ENCODE measurements at places on chromosomes 7 and 10. TPM values are rescaled to one million over a fixed set of nuclear protein-coding genes. Genes with fewer than 3 reads are reported as not detected.

Gene OR2A5
- total RNA-seq, result not detected

Gene ARID5B
- 60.7 TPM for total RNA-seq

Gene NPSR1
- not detected for total RNA-seq

Gene LIPK
- total RNA-seq, result not detected

Gene CYP3A5
- total RNA-seq, result 3.5 TPM

- no peak for DNase-seq
Measured at GRCh38 chr7:79714081-79714480, 260.6 kb upstream of the MAGI2 start.

DNA sequence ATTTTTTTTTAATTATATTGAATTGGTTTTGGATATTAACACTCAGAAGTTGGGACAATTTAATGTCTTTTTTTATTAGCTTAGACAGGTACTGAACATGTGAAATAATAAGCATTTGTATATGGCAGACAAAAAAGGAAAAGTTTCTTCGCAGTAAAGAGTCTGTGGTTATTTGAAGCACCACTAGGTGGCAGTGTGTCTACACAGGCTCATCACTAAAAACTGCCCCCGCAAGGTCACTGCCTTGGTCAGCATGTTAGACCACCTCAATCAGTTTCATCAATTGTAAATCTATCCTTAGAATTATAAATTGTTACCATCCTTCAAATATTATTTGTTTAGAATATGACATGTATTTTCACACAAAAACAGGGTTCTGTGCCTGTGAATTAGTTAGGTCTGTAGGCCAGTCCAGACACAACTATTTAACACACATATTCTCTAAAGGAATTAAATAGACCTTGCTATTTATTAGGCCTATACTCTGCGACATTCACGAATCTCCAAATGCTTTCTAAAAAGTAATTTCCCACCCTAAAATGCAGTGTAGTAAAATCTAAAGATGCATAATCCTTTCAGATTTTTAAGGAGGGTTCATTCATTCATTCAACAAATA lies 17.0 kb downstream of the PNLIPRP3 start:
- DNase-seq, result no peak

DNA sequence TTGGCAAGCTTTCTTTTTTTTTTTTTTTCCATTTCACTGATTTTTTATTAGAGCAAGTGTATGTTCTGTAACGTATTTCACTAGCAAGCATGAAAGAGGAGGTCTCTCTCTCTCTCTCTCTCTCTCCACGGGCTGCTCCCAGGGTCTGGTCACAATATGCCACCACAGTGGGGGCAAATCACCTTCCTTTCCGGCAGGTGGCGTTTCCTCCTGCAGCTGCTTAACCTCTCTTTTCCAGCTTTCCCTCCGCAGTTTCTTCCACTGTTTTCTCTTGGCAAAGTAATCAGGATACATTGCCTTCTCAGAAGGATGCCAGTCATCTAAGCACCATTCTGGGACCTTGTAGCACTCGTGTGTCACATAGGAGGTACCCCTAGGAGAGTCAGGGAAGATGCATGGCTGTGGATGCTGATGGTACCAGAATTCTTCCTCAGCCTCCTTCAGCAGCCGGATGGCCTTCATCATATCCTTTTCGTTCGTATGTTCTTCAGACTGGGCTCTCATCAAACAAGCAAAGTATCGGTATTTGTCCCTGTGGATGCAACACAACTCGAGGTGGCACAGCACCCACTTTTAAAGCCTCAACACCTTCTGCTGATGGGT lies 197.3 kb upstream of the PODXL start:
- DNase-seq, result no peak

DNA sequence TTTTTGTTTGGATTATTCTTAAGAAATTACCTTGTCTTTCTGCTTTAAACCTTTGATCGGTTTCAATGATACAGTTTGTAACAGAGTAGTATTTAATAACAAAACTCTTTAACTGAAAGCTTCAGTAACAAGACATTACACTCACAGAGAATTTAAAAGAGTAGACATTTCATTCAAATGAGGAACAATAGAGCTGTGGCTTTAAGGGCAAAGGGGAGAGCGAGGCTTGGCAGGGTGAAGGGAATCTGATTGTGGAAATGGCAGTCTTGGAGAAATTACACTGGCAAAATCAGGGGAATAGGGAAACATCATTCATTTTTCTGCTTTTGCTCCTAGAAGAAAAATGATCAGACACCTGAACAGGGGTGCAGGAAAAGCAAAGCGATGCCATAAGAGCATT lies 5.1 kb upstream of the HIPK2 start:
- DNase-seq, result no peak

DNA sequence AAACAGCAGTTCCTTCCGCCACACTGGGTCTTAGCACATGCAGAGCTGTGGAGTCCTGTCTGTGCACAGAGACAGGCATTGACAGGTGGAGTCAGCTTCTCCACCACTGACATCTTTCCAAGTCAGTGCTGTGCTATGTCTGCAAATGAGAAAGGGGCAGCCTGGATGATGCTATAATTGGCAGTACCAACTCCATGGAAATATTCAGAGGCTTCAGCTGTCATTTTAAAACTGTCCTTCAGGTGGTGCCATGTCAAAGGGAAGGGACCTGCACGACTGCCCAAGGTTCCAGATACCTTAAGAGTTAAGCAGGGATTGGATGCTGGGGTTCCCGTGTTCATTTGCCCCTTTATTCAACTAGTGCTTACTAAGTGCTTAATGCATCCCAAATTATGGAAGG lies 258.0 kb upstream of the PRKCQ start:
- no peak for DNase-seq

DNA sequence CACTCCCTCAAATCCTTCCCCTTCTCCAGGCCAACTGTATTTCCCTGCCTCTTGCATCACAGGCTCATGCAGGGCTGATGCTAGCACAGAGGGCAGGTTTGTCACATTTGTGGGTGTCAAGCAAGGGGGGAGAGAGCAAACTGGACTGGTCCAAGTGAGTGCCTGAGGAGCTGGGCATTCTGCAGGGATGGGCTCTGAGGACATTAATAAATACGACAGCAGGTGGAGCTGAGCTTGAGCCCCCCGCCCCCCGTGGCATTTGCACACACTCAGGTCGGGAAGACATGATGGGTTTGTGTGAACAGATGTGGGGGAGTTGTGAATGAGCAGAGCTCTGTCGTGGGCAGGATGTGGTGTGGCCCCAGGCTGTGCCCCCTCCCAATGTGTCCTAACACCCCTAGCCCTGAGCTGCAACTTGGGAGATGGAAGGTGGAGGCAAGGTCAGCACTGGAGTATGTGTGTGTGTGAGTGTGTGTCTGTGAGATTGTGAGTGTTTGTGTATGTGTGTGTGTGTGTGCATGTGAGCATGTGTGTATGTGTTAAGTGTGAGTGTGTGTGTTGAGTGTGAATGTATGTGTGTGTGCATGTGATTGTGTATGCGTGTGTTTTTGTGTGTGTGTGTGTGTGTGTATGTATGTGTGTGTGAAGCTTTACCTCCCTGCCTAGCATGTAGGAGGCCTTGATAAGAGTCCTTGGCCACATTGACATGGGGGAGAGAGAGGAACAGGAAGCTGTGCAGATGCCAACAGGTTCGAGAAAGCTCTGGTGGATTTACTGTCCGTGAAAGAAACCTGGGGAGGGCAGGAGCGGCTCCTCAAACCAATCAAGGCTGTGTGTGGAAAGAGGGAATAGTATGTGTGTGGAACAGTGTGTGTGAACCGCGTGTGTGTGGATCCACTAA lies 9.1 kb downstream of the RASSF4 start:
- no peak for DNase-seq

GRCh38 chr10:68781613-68782574 lies 45.4 kb upstream of the STOX1 start:
- DNase-seq, result no peak

- no peak for DNase-seq
Measured at GRCh38 chr10:52071814-52072213, 242.3 kb upstream of the DKK1 start.

DNA sequence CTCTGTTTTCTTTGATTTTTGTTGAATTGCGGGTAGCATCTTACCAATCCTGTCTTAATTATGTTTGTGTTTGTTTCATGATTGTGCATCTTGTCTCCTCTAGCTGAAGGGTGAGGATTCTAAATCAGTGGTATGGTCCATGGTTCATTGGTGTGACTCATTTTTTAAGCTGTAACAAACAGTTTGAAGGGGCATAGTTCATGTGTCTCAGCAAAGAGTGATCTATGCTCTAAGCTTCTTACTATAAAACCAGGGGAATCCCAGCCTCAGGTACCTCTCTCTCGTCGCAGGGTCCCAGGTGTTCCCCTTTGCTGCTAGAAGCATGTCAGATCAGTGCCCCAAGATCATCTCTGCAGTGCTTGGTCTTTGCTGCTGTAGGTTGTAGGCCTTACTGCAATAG lies 100.1 kb downstream of the OTUD1 start:
- DNase-seq, result no peak

- DNase-seq, result no peak
Measured at GRCh38 chr7:76394957-76395356, 14.5 kb downstream of the SSC4D start.

DNA sequence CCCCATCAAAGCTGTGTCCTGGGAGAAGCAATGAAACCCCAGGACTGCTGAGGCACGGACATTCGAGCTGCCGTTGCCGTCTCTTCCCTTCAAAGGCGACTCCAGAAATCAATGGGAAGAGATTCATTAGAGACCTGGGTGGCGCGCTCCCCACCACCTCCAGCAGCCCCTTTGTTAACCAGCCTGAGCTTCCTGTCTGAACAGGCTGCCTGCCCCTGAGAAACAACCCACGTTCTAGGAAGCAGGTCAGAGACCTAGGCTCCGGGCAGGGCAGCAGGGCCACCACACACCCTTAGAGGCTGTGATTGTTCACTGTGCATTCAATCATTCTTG lies 110.9 kb upstream of the PPIF start:
- DNase-seq, result no peak

DNA sequence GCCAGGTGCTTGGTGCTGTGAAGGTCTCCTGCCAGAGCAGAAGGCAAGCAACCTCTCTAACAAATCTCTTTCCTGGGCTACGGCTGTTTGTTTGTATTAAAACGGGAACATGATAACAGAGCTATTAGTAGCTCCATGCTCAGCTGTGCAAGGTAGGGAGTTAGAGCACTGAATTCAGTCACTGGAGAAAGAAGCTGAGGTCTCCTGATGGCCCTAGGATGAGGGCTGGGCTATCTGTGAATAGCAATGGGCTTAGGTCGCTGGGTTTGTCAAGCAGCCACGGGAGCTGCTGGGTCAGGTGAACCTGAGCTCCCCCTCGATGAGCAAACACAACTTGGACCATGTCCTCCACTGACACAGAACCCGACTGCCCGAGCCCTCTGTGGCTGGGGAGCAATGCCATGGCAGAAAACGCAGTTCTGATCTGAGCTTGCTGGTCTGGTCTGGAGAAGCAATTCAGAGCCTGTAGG lies 24.4 kb downstream of the TACC2 start:
- no peak for DNase-seq

- no peak for DNase-seq
Measured at GRCh38 chr7:11633310-11633709, 198.7 kb downstream of the THSD7A start.

DNA sequence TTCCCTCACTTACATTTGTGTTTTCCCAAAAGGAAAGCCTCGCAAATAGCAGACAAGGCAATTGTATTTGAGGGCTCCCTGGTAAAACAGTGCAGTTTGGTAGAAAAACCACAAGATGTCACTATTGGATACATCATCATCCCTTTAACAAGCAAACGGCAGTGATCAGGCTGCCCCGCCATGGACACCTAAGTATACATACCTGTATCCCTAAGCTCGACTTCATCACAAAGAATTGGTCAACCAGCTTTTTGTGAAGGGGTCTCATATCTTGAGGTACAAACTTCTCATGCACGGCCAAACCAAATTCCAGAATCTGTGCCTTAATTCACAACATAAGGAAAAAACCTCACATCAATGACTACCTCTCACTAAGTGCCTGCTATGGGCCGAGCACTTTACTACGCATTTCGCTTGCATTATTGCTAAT lies 179.5 kb upstream of the IMMP2L start:
- no peak for DNase-seq

DNA sequence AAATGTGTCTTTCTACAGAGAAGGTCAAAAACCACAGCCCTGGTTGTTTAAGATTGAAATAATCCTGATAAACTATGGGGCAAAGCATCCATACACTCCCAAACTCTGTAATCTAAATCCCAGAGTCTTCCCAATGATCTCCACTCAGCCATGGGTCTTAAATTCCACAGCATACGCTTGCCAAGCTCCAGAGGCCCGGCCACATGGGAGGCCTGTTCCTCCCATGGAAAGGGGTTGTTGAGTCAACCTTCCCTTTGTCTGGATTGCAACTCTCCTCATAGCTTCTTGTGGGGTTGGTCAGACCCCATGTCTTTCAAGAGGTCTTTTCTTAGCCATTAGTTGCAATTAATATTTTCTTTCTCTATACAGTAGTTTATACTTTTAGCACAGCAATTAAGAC lies 718 bp upstream of the STEAP4 start:
- no peak for DNase-seq

GRCh38 chr7:153290066-153290465 lies 530.5 kb downstream of the ACTR3B start:
- no peak for DNase-seq

- no peak for DNase-seq
Measured at GRCh38 chr10:124168581-124168980, 75.2 kb upstream of the CHST15 start.

DNA sequence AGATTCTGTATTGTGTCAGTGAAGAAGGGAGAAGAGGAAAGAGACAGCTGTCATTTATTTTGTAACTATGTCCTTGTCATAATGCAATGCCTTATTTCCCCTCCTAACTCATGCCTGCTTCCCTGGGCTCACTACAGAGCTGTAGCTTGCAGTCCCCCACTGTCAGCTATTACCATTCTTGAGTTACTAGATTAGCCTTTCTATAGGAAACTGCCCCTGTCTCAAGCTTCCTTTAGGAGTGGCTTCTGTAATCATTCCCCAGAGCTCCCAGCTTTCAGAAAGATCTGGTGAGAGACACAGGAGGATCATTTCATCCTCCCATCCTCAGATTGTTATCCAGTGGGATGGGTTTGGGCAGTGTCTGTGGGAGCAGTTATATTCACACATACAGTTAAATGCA lies 32.4 kb upstream of the SMKR1 start:
- no peak for DNase-seq

GRCh38 chr10:37747081-37747480 lies 110.3 kb downstream of the ZNF248 start:
- no peak for DNase-seq

DNA sequence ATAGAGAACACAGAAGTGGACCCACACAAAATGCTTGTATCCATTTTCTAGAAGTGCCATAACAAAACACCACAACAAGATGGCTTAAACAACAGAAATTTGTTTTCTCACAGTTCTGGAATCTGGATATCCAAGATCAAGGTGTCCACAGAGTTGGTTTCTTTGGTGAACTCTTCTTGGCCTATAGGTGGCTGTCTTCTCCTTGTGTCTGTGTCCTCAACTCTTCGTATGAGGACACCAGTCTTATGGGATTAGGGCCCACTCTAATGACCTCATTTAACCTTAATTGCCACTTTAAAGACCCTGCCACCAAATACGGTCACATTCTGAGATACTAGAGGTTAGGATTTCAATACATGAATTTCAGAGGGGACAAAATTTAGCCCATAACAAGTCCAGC lies 30.8 kb upstream of the C10orf71 start:
- DNase-seq, result no peak

DNA sequence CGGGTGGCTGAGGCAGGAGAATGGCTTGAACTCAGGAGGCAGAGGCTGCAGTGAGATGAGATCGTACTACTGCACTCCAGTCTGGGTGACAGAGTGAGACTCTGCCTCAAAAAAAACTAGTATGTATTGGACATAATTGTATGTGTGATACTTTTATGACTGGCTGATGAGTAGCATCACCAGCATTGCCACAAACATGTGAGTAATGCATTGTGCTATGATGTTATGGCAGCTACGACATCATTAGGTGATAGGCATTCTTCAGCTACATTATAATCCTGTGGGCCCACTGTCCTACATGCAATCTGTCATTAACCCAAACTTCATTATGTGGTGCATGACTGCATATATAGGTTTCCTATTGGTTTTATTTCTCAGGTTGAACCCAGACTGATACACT lies 352.4 kb downstream of the GALNT17 start:
- no peak for DNase-seq

Measured in thoracic aorta (tissue), 2 donors.